ENCODE measurements at places on chromosomes 4 and X.

- no peak for DNase-seq
Observed at GRCh38 chrX:48971249-48972219, at the start of gene KCND1. TSS of gene KCND1 (minus strand) at chrX:48971844. CDS start at chrX:48970271, 1,573 bp downstream.

GRCh38 chr4:152806501-152807125 is 26.9 kb downstream of the ARFIP1 start:
- DNase-seq = no peak

DNA sequence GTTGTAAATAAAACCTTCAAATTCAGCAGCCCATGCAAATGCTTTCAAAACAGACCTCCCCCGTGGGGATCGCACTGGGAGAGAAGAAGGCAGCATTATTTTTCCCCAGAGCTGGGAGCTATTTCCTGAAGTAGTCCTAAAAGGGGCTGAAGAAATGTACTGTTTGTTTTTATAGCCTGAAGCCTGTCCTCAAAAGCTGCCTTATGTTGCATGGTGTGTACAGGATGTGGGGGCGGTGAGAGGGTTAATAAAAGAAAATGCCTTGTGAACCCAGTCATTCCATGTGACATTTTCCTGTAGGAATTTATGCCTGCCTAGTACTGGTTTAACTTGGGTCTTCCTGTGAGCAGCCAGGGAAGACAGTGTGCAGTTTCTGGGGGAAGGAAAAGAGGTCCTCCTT is 144.1 kb downstream of the SOWAHB start:
- DNase-seq = no peak

GRCh38 chrX:72394518-72395170 is 88.9 kb upstream of the CITED1 start:
- DNase-seq = no peak

GRCh38 chr4:37648084-37648817 is 37.9 kb downstream of the RELL1 start:
- no peak for DNase-seq

GRCh38 chr4:176791591-176792325 is 964 bp downstream of the VEGFC start:
- peak; percentile 39 for DNase-seq

- DNase-seq = no peak
Observed at GRCh38 chr4:112594993-112595392, 41.7 kb downstream of the ZGRF1 start.

GRCh38 chr4:134529629-134530028 is 328.0 kb upstream of the PABPC4L start:
- no peak for DNase-seq

DNA sequence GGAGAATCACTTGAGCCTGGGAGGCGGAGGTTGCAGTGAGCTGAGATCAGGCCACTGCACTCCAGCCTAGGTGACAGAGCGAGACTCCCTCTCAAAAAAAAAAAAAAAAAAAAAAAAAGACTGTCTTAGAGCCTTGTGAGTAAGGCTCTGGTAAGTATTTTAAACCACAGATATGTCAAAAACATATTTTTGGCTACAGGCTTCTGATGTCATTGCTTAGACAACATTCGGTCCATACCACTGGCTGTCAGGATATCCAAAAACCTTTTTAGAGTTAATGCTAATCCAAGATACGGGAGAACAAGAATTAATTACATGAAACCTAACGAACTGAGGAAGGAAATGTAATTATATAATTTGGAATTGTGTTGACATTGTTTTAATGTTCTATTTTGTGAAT is 999.5 kb upstream of the PABPC4L start:
- DNase-seq = no peak

GRCh38 chrX:19840899-19841648 is 46.3 kb downstream of the SH3KBP1 start:
- DNase-seq = no peak

DNA sequence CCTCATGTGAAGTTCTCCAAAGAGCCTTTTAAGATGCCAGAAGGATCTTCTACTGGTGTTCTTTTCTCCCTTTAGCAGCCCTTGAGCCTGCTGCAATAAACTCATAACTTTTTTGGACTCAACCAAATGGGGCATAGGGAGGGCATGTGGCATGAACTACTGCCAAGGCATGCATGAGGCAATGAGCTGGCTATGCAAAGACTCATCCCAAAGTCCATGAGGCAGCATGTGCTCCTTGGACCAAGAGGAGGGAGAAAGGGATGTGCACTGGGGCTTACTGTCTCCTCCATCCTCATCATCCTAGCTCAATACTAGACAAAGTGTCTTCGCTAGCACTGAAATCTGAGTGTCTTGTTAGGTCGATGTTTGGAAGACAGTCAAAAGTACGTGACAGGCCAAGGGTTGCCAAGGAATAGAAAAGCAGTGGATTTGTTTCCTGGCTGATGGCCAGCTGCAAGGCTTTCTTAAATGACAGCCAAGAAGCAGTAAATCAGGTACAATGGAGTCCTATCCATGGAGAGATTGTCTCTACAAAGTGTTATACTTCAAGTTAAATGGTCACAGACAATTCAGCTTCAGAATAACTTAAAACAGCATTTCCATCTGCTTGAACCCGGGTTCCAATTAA is 44.5 kb upstream of the ATXN3L start:
- DNase-seq = no peak

- DNase-seq = no peak
Observed at GRCh38 chr4:74205559-74205958, 47.6 kb downstream of the MTHFD2L start.

DNA sequence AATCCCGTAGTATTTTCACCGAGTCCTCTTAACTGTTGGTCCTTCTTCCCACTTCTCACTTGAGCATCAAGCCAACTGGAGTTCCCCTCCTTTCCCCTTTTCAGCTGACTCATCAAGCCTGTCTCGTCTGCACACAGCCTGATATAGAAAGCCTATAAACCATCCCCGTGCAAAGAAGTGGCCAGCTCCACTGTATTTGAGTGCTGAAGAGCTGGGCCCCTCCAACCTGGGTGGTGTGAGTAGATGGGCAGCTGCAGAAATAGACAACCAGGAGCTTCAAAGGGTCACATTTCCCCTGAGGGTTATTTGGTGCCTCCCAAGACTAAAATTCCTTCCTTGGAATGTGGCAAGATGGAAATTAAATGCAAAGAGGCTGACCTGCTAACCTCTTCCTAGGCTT is 199.7 kb downstream of the HS6ST2 start:
- DNase-seq = no peak

Measured in HEK293T (cell line).